ENCODE measurements at places on chromosomes 4 and X.

DNA sequence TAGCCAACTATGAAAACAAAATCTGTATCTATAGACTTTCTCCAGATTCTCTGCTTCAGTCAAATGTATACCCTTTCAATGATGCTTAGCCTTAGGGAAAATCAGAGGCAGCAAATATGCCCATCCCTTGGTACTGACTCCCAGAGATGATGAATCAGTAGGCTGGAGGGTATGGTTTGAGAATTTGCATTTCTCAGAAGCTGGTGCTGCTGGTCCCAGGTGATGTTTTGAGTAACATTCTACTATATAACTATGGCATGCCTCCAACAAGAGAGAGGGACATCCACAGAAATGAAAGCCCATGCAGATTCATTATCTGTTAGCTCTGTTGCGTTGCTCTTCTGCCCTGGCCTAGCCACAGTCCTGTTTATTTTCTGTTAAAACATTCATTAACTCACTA is 13.6 kb downstream of the TNIP3 start:
- DNase-seq: no peak

DNA sequence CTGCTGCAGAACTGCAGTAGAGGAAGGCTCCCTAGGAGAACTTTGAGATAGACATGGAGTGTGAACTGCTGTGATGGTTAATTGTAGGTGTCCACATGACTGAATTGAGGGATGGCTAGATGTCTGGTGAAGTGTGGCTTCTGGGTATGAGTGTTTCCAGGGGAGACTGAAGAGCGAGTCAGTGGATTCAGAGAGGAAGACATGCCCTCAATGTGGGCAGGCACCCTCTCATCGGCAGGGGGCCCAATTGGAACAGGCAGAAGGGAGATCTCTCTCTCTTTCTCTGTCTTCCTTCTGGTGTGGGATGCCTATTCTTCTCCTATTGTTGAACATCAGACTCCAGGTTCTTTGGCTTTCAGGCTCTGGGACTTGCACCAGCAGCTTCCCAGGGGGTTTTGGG is 304.7 kb upstream of the GATB start:
- no peak for DNase-seq

DNA sequence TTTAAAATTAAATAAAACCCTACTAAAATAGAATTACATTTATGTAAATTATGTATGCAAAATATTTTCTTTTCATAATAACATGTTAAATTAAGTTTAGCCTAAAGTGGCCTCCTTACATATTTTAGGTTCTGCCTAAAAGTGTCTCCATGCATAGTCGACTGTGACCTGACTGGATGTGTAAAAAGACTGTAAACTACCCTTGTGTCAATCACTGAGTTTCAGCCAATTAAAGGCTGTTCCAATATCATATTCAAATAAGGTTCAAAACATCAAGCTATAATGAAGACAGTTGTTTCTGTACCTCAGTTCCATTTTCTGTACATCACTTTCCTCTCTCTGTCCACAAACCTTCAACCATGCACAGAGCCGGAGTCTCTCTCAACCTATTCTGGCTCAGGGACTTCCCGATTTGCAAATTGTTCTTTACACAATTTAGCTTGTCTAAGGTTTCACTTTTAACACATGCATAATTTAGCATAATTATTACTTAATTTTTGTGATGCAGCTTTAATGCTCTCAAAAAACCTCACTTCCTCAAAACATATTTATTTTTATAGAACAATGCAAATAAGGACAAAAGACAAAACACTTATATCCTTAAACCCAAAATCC is 60.1 kb downstream of the SH3RF1 start:
- no peak for DNase-seq

DNA sequence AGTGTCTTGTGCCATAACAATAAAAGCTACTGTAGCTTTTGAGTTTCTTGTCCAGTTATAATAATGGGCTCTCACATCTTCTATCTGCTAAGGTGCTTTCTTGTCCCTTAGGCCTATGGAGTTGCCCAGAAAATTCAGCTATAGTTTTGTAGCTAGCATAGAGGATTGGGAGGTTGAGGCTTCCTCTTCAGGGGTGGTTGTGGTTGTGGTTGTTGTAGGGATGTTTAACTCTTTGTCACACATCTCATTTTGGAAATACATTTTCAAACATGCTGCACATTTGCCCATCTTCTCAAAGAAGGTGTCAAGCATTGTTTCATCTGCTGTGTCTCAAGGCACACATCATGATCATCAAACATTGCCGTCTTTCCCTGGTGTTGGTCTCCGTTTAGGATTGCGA is 65.0 kb downstream of the ATXN3L start:
- no peak for DNase-seq

GRCh38 chr4:53914313-53915016 is 149.9 kb downstream of the CHIC2 start:
- DNase-seq: no peak

DNA sequence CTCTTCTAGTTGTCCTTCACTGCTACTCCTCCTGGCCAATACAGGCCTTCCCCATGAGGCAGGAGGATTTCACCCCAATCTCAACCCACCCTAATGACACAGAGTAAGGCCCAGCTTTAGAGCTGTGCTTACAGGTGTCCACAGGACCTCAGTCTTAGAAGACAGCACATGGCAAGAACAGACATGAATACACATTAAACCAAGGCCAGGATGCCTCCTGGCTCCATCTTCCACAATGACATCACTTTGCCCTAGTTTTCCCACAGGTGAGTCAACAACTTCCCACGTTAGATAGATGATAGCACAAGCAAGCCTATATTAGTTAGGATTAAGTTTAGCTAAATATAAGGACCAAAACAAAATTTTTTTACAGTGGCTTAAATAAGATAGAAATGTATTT is 63.8 kb upstream of the NOCT start:
- no peak for DNase-seq

DNA sequence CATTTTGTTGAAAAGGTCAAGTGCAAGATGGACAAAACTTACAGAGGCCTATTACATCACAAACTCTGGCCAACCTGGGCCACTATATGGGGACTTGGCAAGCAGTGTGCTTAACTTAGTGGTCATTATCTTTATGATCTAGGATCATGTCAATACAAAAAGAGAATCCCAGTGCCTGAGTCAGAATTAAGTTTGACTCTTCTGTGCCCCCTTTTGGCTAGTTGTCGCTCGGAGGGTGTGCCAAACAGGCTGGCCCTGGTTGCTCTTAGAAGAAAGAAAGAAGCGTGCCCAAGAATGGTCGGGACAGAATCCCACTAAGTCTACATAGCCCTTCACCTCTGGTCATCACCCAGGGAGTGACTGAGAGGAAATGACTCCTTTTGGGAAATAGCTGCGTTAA is 100.1 kb downstream of the EIF4E start:
- no peak for DNase-seq

- no peak for DNase-seq
Measured at GRCh38 chr4:103012551-103012950, 7.0 kb downstream of the SLC9B1 start.

DNA sequence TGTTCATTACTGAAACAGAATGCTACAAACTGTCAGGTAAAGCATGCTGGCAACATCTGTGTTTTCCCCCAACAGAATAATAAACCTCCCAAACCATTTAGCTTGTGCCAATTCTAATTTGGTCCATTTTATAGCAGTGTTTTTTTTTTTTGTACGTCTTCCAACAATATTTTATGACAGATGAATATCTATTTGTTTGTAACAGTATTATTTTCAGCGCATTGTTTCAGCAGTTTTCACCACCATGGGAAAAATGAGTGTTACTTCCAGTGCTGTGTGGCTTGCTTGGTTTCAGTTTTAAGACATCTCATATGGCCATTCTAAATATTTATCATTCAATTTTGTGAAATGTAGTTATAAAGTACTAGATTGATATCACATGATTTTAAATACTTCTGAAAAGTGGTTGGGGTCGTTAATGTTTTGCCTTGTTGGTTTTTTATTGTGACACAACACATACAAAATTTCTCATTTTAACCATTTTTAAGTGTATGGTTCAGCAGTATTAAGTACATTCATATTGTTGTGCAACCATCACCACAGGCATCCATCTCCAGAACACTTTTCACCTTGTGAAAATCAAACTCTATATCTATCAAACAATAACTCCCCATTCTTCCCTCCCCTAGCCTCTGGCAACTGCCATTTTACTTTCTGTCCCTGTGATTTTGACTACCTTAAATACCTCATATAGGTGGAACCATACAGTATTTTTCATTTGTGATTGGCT is 25.6 kb upstream of the TBC1D19 start:
- no peak for DNase-seq

DNA sequence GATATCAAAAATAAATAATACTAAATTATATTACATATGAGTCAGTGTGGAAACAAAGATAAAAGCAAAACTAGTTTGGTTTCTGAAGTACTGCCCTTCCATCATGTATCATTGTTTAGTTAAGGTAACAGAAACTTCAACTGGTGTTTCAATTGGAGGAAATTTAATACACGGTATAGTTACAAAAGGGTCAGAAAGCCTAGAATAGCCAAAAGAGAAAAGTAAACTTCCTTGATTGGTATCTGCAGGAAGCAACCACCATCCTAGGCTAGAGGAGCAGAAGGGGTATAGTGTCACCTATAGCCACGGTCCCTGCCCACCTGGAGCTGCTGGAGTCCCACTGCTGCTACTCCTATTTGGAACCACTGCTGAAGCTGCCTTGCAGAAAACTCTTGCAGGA is 185.6 kb downstream of the SLC7A11 start:
- no peak for DNase-seq

- DNase-seq: peak; percentile 16
Measured at GRCh38 chr4:33060674-33061542, 2340.7 kb downstream of the PCDH7 start.

DNA sequence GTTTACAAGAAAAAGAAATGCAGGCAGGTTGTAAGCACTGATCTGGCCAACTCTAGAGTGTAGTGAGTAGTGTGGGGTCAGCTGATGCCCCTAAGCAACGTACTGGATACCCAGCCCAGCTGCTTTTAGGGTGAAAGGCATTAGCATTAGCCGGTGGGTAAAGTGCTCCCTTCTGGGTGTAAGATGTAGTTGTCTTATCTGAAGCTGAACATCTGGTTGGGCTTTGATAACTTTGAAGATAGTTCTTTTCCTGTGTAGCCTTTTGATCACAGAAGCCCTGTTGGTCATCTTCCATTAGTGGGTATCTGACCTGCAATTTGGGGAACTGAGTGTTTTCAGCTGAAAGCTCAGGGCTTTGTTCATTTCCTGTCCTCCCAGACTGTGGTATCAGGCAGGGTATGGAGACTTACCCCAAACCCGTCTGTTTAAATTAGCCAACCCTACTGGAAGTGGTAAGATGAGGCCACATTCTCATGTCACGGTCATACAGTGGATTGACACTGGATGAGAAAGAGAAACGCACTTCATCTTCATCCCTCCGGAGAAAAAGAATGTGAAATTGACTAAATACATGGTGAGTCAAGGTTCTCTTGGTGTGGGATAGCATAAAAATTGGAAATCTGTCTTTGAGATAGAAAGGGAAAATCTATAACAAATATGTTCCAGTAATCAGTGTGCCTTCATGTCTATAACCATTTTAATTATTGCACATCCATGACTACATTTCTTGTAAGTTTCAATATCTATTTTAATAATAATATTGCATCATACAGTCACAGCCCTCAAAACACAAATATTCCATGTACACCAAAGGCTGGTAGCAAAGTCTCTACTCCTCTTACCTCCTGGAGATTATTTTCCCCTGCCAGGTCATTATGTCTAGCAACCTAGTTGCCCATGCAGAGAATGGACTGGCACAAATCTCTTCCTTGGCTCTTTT is 8.7 kb downstream of the RHOH start:
- DNase-seq: no peak

GRCh38 chr4:56674984-56675383 is 6.1 kb downstream of the HOPX start:
- DNase-seq: no peak

DNA sequence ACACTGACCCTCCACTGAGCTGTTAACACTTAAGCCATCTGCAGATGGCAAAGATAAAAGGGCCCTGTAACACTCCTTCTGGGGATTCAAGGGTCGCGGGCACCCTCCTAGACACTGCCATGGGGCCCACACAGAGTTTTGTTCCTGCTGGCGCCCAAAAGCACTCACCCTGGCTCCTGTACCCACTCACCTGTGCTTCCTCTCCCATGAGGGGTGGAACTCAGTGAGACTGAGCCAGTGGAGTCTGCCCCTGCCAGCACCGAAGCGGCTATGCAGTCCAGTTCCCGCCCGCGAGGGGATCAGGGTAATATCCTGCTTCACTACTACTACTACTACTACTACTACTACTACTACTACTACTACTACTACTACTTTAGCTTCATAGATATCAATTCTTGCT is 312.1 kb upstream of the FTHL17 start:
- DNase-seq: no peak

DNA sequence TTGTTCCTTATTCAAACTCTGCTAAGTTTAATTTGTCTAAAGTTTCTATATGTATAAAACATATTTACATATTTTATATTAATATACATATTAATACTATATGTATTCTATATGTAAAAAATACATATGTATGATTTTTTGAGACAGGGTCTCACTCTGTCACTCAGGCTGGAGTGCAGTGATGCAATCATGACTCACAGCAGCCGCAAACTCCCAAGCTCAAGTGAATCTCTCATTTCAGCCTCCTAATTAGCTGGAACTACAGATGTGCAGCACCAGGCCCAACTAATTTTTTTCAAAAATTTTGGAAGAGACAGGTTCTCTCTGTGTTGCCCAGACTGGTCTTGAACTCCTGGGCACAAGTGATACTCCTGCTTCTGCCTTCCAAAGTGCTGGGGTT is 684.9 kb downstream of the TRAM1L1 start:
- DNase-seq: no peak

Data from NCI-H1930 (cell line).